SW480 (cell line): ENCODE measurements at places on chromosomes 2 and 18.

GRCh38 chr18:76838182-76838581 lies 15.8 kb downstream of the ZNF236 start:
- no peak for DNase-seq

GRCh38 chr2:46073540-46074046 lies 223.6 kb upstream of the EPAS1 start:
- peak; percentile 83 for DNase-seq

- no peak for DNase-seq
Observed at GRCh38 chr2:240203788-240204270, 63.4 kb upstream of the OTOS start.

DNA sequence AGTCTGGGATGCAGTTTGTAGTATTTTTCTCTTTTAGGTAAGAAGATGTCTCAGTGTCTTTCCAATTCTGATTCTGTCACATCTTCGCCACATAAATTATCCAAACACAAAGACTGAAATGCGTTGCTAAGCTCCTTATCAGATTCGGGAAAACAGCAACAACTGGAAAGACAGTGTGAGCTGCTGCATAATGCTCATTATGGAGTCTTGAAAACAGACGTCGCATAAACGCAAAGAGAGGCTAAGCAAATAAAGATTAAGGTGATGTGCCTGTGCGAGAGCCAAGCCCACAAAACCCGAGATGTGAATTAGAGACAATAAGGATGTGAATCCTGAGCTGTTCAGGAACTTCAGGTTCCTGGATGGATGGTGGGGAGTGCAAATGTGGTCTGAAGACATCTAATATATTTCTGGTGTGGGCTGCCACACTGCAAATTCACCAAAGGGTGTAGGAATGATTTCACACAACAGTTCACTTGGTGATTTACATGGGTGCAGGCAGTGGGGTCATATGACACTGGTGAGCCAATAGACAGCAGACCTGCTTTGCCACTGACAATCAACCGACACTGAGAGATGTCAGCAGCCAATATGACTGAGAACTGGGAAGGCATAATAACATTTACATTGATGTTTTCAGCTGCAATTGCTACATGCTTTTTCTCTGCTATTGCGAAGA lies 195.8 kb downstream of the MTX2 start:
- DNase-seq: no peak

DNA sequence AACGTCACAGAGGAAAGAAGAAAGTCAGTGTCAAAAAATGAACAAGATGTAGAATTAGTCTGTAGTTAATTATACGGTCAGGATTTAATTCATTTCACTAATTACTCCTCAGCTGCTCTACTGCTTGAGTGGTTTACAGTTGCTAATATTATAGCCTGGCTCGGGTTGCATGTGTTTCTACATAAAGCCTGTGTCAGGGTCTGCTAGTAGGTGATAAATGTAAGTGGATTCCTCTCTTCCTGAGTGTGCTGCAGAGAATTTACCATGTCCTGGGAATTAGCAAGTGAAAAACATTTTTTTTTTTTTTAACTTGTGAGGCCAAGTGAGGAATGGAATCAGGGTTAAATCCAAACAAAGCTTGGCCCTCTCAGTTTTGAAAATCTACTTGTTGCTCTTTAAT lies 622.6 kb downstream of the EPHA4 start:
- no peak for DNase-seq

DNA sequence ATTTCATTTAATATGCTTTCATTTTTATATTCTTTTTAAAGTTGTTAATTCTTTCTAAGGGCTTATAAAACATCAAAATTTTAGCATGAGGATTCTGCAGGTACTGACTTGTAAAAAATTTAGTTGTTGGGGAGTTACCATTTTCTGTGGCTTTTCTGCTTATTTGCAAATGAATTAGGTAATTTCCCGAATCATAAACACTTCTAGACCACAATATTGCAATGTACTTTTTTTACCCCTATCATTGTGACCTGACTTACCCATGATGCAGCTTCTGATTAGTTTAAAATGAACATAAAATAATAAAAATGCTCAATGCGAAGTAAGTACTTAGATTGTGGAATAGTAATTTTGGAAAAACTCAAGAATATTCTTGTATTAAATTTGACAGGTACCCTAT lies 11.4 kb downstream of the ARL6IP6 start:
- no peak for DNase-seq

DNA sequence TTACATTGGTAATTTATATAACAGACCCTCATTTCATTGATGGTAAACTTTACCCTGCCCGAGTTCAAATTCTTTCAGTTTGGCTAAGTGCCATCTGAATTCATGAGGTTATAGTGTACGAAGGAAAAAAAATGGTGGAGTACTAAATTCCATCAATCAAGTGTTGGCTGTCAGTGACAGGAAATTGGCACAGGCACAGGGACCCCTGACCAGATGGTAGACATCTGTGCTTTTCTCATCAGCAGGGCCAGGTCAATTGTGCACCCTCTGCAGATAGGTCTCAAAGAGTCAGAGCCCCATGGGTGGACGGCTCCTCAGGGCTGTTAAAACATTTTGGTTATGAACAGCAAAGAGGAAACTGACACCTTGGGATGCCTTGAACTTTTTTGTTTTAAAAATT lies 439.2 kb downstream of the SETBP1 start:
- no peak for DNase-seq

GRCh38 chr2:128406736-128407554 lies 88.3 kb upstream of the HS6ST1 start:
- no peak for DNase-seq

GRCh38 chr2:48948400-48949125 lies 193.0 kb upstream of the LHCGR start:
- no peak for DNase-seq

DNA sequence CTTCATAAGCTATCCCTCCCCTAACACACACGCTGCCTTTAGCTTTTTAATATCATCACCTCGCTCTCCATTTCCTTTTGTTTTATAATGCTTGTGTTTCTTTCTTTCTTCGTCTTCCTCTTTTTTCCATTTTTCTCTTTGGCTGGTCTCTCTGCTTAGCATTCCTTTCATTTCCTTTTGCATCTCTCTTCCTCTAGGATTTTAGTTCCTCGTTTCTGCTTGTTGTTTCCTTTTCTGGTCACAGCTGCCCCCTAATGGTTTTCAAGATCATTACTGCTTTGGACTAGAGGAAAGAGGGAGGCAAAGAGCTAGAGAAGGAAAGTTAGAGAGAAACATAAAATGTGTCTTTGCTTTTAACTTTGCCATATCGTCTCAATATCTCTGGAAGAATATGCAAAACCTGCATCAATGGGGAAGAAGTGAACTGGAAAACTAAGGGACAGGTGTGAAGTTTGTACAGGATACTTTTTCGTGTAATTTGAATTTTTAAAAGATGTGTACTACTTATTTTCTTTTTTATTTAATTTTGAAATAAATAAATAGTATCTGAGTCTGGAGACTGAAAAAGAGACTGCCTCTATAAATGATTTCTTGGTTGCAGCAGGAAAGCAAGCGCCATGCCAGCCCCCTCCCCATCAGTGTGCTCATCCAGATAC lies 6.3 kb upstream of the NRP2 start:
- peak; percentile 74 for DNase-seq

GRCh38 chr2:178924817-178925216 lies 117.6 kb upstream of the TTN start:
- DNase-seq: no peak
